Coronary artery (tissue), 2 donors: ENCODE measurements at places on chromosomes 12 and 14.

DNA sequence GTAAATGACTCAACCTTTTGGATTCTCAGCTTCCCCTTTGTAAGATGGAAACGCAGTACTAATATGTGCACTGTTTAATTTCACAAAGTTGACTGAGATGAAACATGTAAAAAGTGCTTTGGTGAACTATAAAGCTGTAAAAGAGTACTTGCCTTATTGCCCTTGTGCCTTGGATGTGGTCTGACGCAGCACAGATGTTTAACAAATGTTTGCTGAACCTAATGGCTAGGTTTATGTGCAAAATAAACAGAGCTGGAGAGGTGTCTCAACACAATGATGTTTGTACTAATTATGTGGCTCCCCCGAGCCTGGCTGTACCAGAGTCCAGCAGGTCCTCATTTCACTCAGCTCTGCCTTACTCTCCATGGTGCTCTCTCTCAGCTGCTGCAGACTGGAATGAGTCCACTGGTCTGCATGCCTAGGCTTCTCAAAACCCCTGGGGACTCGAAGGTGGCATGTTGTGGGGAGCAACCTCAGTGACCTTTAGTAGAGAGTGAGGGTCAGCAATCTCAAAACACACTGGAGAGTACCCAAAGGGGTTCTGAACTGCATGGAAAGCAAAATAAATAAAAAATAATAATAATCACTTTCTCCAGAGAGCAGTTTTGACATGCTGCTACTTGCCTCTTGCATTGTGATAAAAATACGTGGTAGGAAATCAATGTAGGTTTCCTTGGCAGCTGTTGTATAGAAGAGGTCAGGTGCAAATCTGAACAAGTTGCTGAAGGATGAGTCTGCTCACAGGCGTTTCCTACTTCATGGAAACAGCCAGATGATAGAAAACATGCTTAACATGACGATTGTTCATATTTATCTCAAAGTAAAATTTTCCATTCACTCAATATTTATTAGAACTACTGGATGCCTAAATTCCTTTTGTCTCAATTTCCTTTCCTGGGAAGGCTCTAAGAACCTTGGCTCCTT is 8.5 kb upstream of the AMIGO2 start:
- DNase-seq: no peak

DNA sequence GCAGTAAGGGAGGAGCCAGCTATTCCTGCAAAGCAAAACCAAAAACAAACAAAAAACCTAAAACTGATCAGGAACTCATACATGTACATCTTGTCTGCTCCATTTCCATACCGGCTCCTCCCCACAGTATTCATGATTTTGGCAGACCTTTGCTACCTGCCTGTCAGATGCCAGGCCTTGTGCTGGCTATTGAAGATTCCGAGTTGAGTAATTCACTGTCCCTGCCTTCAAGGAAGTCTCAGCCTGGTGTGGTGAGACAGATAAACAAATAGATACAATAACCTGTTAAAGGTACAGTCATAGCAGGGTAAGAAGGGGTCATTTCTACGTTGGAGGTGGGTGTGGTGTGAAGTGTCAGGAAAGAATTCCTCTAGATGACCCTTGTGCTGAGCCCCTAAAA is 42.7 kb downstream of the SUSD6 start:
- DNase-seq: no peak

DNA sequence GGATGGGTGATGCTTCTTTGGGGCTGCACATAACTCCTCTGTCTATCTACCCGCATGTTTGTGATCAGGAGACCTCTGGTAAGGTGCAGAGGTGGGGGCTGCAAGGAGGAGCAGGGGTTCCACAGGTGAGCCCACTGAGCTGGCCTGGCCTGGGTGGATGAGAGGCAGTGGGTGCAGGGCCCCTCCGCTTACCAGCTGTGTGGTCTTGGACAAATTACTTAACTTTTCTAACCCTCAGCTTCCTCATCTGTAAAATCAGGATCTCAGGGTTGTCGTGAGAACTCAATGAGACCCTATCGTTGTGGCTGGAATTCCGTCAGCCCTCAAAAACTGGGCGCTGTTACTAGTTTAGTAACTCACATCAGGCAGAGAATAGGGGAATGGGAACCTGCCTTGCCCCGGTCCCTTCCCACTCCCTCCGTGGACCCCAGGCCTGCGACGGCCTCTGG is 7.5 kb downstream of the PTPN6 start:
- peak; percentile 72 for DNase-seq

DNA sequence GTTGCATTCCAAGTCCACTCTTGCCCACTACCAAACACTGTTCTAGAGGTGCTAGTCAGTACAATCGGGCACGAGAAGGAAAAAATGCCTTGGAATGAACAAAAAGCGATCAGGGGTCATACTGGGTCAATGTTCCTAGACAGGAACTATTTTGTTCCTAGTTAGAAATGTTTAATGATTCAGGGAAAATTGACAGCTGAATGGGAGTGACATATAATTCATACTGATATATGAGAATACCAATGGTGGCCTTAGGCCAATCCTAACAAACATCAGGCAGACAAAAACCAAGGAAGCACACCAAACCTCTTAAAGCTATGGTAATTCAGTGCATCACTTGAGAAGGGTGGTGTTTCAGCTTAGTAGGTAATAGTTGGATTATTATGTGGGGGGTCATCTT is 51.1 kb downstream of the ANAPC7 start:
- no peak for DNase-seq

- DNase-seq: no peak
Measured at GRCh38 chr12:20053782-20054181, 314.6 kb upstream of the PDE3A start.

- DNase-seq: no peak
Measured at GRCh38 chr12:121787063-121788025, 6.1 kb downstream of the RHOF start.

DNA sequence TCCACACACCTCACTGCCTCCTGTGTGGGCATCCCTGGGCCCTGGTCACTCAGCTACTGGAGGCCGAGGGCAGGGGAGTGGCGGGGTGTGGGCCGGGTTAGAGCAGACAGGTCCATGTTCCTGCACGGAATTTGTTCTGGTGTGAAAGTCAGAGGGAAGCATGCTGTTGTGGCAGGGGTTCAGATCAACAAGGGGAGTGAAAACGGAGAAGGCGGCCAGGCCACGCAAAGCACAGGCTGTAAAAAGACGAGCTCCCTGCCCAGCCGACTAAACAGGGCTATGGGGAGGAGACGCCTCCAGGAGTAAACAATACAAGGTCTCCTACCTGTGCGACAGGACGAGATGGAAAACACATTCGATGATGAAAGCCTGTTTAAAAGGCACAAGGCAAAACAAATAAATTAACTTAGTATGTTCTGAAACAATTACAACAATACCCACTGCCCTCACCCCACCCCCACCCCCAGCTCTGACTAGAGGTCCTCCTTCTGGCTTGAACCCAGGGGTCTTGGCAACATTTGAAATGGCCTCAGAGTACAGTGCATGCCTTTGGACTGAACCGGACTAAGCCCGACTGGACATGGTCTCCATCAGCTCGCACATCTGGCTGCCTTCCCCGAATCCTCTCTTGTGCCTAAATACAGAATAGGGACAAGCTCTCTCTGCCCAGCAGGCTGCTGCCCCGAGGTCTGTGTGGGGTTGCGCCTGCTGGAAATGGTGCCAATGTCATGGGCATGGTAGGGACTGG is 274.9 kb upstream of the DIO3 start:
- DNase-seq: no peak

- peak; percentile 84 for DNase-seq
Measured at GRCh38 chr12:130127912-130128789, 34.1 kb upstream of the FZD10 start.

GRCh38 chr12:27919671-27920235 is 52.8 kb downstream of the PTHLH start:
- no peak for DNase-seq

DNA sequence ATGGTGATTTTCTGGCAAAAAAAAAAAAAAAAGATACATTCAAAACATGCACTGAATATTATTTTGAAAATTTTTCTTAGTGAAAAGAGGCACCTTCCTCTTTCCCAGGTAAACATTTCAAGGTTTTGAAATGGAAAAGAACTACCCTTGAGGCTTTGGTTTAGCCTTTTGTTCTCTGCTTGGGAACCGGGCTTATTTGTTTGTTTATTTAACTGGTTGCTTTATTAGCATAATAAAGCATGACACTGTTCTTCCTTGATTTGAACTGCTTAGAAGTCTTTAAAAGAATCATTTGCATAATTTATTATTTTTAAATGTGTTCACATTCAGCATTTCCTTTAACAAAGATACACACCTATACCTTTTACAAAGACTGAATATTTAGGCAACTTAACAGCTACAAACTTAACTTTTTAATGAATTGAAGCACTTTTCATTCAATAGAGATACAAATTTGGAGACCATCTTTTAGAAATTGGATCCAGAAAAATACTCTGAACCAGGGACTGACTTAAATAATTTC is 174.5 kb downstream of the FBXL14 start:
- no peak for DNase-seq

DNA sequence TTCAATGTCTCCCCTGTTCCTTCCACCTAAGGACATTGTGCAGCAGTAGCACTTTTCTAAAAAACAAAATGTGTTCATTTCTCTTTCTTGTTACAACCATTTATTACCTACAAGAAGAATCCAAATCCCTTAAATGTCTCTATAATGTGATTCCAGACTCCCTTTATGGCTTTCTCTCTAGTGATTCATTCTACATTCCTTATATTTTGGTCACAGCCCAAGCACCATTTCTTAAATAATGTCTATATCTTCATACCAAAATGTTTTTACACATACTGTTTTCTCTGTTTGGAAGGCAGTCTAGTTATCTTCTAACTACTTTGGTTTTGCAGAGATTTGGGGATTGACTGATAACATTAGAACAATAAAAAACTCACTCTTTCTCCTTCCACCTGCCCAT is 1037.3 kb upstream of the FLRT2 start:
- DNase-seq: no peak

GRCh38 chr14:83164016-83164415 is 1630.4 kb upstream of the SEL1L start:
- no peak for DNase-seq

- DNase-seq: no peak
Measured at GRCh38 chr12:94481734-94482133, 22.1 kb upstream of the CEP83 start.

- DNase-seq: no peak
Measured at GRCh38 chr12:11827091-11828061, 177.9 kb downstream of the ETV6 start.

GRCh38 chr14:80164991-80165721 is 46.1 kb downstream of the DIO2 start:
- DNase-seq: no peak

- DNase-seq: no peak
Measured at GRCh38 chr12:3662521-3662921, 90.4 kb downstream of the CRACR2A start.

DNA sequence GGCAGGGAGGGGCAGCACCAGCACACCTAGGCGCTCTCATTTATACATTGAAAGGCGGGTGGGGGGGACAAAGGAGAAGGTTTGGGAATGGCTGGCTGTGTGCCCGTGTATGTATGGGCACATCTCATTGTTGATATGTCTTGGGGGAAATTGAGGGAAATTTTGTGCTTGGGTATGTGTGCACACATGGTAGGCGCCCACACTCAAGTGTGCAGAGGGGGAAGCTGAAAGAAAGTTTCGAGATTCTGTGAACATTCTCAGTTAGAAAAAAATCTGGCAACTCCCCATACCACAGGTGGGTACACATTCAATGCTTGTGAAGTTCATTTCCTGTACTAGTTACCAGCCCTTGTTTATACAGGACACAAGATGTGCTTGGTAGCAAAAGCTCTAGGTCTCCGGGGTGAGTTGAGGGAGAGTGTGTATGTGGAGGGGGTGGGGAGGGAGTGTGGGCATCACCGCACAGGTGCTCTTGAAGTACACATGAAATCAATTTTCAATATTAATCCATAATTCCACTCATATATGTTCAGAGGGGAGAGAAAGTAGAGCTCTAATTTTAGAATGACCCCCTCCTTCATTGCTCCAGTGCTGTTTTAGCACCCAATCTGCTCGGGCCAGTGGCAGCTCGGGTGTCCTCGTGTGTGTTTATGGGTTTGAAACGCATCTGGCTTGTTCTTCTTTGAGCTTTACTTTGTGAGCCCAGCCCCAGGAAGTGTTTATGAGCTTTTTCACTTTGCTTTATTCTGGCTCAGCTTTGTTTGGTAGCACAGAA is 286.0 kb downstream of the ZFP36L1 start:
- DNase-seq: no peak

GRCh38 chr14:94641632-94641955 is 29.4 kb downstream of the SERPINA3 start:
- peak; percentile 68 for DNase-seq
